Activated CD4-positive, alpha-beta T cell treated with anti-CD3 and anti-CD28 coated beads, Interleukin-10, Interleukin-2, amounts not matched to agents 100 ng/mL and 50 ng/mL, durations not matched to agents 16 hours and 8 hours (primary cell): ENCODE measurements at places on chromosomes 16 and 17.
A peak's percentile ranks its signal among the peaks of the same experiment; 100 is the strongest.

GRCh38 chr16:73151225-73151624, 103.3 kb upstream of the ZFHX3 start:
- no peak for DNase-seq

- DNase-seq, result no peak
Measured at GRCh38 chr16:3042376-3042775, 4.0 kb upstream of the MMP25 start.

- DNase-seq, result no peak
Measured at GRCh38 chr16:88938777-88939244, 38.2 kb downstream of the CBFA2T3 start.

DNA sequence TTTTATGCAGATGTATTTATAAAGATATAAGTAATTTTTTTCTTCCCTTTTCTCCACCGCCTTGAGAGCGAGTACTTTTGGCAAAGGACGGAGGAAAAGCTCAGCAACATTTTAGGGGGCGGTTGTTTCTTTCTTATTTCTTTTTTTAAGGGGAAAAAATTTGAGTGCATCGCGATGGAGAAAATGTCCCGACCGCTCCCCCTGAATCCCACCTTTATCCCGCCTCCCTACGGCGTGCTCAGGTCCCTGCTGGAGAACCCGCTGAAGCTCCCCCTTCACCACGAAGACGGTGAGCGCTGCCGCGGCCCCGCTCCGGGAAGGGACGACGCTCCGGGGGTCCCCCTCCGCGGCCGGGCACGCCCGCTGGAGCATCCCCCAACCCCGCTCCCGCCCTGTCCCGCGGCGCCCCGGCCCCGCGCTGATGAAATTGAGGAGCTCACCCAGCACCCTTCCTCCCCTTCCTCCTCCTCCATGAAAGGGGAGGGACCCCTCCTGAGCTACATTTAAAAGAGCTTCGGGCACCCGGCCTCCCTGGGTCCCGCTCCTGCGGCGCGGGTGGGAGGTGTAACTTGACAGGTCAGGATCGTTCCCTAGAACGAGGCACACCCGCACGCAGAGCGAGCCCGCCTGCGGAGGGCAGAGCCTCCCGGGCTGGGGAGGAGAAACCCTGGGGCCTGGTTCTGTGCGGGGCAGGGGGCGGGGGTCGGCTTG, 706 bp downstream of the HLF start:
- no peak for DNase-seq

GRCh38 chr17:53463363-53463762, 359.4 kb upstream of the KIF2B start:
- no peak for DNase-seq

DNA sequence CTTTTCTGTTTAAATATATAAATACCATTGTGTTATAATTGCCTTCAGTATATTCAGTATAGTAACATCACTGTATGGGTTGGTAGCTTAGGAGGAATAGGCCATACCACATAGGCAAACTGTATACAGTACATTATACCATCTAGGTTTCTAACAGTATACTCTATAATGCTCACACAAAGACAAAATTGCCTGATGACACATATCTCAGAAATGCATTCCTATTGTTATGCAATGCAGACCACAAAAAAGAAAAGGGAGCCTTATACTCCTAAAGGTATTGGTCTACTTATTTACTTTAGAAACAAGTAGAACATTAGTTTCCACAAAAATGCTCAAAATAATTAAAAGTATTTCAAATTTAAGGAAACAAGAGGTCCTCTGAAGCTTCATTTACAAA, 47.9 kb downstream of the SETD6 start:
- DNase-seq, result no peak

- DNase-seq, result no peak
Measured at GRCh38 chr17:63402431-63403212, 43.5 kb downstream of the CYB561 start.

- DNase-seq, result no peak
Measured at GRCh38 chr17:77068915-77069314, 71.9 kb upstream of the SEC14L1 start.

DNA sequence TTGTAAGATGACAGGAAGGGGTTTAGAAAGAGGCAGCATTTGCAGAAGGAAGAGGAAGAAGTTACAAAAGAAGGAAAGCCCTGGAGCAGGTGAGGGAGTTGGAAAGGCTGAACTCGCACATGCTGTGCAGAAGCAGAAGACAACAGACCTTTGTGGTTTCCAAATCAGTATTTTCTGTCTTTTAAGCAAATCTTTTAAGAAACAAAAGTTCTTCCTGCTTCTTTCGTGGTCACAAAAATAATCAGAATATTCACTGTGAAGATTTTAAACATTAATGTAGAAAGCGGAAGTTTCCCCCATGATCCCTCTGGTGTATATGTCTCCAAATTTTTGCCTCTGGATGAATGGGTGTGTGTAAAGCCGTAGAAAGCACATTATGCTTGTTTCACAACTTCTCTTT, 25.8 kb downstream of the ZNRF1 start:
- DNase-seq, result no peak

GRCh38 chr16:10181196-10182162, 749 bp downstream of the GRIN2A start:
- peak; percentile 54 for DNase-seq

DNA sequence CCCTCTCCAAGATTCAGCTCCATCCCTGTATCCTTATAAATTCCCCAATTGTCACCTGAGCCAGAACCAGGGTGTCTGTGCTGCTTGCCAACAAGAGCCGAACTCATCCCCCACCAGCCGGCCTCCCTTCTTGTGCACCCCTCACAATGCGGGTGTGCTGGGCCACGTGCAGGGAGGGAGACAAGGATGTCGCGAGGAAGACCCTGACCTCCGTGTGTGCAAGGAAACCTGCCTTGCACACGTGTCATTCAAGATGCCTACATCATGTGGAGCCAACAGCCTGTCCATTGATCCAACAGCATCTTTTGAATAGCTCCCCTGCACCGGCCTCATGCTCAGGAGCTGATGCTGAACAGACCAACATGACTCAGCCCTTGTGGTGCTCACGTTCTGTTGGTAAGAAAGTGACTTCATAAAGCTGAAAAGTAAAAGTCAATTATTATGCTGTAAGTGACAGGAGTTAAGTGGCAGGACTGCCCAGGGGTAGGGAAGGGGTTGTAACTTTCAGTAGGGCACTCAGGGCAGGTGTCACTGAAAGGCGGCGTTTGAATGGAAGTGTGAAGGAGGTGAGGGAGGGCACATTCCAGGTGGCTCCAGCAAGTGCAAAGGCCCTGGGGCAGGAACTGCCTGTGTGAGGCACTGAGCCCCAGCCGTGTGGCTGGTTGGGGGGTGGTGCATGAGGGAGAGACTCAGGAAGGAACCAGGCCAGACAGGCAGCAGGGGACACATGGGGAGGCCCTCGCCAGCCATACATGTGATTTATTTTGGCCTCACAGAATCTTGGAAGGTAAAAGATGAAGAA, 302.2 kb downstream of the FOXL1 start:
- DNase-seq, result no peak

- DNase-seq, result peak; percentile 81
Measured at GRCh38 chr16:23510164-23510914, at the start of gene GGA2. Gene GGA2 (minus strand): TSS chr16:23510494. CDS start chr16:23510411, 83 bp downstream.

DNA sequence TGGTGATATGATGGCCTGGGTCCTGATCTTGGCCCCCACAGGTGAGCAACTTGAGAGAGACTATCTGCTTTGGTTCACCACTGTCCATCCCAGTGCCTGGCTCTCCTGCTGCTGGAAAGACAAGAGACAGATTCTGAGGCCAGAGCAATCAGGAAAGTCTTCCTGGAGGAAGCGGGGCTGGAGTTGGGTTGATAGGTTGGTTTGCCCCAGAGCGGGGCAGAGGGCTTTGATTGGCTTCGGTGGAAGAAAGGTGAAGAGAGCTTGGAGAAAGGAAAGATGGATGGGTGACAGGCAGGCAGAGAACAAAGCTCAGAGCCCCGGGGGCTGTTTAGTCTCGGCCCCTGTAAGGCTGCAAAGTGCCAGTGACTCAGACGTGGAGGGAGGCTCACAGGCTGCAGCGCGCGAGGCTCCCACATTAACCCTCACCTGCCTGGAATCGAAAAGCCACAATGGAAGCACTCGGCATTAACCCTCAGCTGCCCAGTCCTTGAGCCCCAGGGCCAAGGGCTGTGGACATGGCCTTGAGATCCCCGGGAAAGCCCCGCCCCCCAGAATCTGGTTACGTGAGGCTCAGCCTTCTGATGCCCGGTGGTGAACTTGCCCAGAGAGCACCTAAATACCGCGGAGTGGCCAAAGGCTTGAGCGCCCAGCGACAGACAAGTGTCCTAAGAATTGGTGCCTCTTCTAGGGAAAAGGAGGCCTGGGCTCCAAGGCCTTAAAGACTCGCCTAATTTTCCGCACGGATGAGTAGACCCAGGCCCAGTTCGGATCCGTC, 996 bp upstream of the CPNE2 start:
- DNase-seq, result no peak

GRCh38 chr17:75571885-75572215, 15.8 kb upstream of the MYO15B start:
- DNase-seq, result no peak

- no peak for DNase-seq
Measured at GRCh38 chr16:11675561-11676511, 7.6 kb downstream of the SNN start.

DNA sequence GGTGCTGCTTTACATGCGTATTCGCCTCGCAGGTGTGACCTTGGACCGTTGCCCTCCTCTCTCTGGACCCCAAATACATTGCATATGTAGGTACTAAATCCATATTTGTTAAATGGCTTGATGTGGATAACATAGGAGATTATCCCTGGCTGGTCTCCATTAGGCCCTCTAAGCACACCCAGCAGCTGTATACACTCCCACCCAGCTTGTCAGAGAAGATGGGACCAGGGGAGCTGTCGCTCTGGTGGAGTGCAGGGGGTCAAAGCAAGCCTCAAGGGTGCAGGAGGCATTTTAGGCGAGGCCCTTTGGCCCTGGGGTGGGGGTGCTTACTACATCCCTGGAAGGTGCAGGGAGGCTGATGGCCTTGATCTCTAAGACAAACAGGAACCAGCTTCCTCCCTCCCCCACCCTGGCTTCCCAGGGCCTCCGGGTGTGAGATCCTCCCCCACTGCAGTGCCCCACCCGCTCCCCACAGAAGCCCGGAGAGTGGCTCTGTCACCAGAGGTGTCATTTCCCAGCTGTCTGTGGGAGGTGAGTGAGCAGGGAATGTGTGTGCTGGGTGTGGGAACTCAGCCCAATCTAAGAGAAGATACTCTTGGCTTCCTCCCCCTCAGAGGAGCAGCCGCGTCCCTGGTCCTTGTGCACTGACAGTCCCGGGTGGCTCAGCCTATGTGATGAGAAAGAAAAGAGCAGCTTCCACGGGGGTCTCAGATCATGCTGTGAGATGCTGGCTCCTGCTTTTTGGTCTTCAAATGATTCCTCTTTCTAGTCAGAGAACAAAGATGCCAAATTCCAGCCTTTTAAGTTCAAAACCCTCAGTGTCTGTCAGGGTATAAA, 1.4 kb upstream of the VAMP2 start:
- DNase-seq, result peak; percentile 88

DNA sequence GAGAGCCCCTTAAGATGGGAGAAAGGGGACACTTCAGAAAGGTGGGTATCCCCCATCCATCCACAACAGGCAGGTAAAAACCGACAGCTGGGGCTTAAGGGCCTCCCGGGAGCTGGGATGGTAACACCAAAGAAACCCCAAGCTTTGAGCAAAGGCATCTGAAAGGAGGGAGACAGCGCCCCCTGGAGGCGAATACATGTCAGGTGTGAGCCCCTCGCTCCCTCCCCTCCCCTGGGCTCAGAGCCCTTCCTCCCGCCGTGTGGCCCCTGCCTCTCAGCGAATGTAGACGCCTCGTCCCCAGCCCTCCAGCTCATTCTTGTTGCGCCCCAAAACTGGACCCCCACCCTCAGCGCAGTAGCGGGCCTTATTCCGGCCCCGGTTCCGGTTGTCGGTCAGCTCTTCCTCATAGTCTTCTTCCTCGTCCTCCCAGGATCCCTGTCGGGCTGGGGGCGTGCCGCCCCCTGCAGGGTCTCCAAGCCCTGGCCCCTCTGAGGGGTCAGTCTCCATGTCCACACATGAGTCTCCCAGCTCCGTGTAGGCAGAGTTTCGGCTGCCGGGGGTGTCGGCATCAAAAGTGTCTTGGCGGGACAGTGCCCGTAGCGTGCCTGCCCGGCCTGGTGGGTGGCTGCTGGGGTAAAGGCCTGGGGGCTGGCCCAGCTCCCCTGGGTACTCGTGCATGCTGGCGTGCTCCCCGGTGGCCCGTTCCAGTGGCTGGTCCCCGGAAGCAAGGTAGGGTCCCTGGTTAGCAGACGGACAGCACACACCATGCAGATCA, 9.1 kb upstream of the ARL5C start:
- DNase-seq, result peak; percentile 71

- no peak for DNase-seq
Measured at GRCh38 chr16:11005611-11005975, 61.2 kb downstream of the CLEC16A start.

DNA sequence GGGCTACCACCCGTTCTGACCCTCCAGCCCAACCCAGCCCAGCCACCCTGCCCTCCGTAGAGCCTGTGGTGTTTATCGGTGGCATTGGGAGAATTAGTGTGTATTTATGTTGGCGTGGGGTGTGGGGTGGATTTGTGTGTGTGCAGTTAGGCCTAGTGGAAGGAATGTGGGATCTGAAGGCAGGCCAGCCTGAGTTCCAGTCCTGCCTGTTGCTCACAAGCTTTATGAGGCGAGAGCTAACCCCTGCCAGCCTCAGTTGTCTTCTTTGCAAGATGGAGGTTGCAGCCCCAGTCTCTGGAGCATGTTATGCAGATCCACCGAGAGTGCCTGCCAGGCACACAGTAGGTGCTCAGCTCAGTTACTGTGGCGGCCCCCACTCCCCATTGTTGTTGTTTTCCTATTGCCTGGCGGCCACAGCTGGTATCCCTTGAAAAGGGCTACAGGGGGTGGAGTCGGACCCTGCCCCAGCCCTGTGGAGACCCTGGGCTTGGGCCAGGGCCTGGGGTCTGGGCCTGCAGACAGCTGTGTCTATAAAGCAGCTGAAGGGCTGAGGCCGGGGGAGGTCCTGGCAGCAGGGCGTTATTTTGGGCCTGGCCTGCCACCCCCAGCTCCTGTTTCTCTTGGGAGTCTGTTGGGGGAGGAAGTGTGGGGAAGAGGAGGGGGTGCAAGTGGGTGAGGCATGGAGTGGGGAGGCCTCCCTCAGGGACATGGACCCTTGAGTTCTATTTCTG, 5.1 kb downstream of the ERBB2 start:
- DNase-seq, result no peak

DNA sequence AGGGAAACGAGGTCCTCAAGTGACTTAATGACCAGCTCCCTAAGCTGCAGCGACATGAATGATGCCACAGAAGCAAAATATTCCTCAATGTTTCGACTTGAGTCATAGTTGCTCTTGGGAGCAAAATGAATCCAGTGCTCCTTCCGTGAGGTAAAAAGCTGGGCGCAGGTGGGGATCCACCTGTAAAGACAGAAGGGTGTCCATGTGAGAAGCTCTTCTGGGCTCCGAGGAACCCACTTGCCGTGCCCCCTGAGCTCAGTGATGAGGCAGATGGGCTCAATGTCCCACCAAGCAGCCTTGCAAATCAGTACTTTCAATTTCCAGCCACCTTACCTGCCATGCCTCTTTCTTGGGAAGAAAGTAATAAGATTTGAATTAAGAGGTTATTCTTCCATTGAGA, 25.5 kb downstream of the DNAH3 start:
- DNase-seq, result no peak

- no peak for DNase-seq
Measured at GRCh38 chr17:45022655-45023339, 28.6 kb downstream of the DCAKD start.

- no peak for DNase-seq
Measured at GRCh38 chr16:14202697-14203096, 131.6 kb downstream of the MRTFB start.
